WERI-Rb-1 (cell line): ENCODE measurements at places on chromosomes 12 and 14.
A peak's percentile ranks its signal among the peaks of the same experiment; 100 is the strongest.

DNA sequence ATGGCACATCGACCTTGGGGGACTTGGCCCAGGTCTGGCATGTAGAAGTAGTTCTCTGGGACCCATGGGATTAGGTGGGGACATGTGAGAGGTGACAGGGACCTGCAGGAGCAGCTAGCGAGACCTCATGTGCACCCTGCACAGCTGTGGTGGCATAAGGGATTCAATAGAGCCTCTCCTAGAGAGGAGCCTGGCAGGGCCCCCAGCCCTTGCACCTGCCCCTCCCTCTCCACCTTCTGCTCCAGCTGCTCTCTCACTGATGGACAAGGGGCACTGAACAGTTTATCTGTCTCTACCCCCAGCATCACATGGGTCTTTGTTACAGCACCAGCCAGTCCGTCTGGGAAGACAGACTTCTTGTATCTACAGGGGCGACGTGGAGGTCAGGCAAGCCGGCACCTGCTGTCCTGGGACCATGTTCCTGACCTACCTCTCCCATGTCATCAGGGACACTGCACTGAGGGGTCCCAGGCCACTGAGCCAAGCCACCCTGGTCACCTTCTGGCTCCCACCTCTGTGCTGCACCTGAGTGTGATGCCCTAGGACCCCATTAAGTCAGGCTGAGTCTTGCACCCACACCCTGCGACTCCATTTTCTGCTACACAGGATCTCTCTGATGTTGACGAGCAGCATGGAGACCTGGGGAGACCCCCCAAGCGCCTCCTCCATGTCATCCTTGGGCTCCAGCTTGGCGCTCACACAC, 32.6 kb downstream of the DDX11 start:
- peak; percentile 50 for DNase-seq

- no peak for DNase-seq
Observed at GRCh38 chr14:66859063-66859671, 330.1 kb upstream of the GARIN2 start.

DNA sequence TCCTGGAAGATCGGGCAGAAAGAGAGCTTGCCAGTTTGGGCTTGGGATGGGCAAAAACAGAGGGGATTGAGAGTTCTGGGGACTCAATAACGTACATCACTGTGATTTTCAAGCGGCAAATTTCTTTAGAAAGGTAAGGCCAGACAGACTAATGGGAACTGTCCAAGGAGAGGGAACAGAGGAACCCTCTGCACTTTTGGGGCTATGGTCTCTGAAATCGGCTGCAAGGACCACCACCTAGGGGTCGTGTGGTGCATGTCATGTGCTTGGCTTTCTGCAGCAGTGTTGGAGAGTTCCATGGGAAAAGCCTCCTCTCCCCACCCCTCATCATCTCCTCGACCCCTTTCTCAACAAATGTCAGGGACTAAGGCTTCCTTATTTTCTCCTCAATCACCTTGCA, 79.6 kb downstream of the PPM1A start:
- peak; percentile 40 for DNase-seq

DNA sequence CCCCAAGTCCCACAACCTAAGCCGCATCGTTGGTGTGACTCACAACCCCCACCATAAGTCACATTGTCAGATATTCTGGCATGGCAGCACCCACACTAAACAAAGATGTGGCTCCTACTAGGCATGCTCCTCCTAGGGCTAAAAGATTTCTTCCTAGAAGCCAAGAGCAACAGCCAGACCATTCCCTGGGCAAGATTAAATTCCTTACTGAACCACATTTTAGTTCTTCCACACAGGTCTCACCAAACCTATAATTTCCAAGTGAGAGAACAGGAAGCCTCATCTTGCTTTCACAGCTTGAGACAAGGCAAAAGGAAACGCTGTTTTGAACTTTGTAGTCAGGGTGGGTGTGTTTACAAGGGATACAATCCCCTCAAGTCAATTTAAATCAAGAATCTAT, 632.8 kb downstream of the DIO2 start:
- no peak for DNase-seq

DNA sequence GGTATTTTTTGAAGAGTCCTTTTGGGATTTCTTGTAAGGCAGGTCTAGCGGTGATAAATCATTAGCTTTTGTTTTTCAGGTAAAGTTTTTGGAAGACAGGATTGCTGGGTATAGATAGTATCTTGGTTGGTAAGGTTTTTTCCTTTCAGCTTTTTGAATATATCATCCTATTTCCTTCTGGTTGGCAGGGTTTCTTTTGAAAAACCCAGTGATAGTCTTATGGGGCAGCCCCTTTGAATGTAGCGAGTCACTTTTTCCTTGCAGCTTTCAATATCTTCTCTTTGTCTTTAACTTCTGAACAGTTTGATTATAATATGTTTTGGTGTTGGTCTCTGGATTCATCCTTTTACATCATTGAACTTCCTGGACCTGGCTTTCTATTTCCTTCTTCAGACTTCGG, 20.2 kb downstream of the TMX1 start:
- no peak for DNase-seq

GRCh38 chr12:54213079-54213478, 24.3 kb upstream of the SMUG1 start:
- DNase-seq = no peak

DNA sequence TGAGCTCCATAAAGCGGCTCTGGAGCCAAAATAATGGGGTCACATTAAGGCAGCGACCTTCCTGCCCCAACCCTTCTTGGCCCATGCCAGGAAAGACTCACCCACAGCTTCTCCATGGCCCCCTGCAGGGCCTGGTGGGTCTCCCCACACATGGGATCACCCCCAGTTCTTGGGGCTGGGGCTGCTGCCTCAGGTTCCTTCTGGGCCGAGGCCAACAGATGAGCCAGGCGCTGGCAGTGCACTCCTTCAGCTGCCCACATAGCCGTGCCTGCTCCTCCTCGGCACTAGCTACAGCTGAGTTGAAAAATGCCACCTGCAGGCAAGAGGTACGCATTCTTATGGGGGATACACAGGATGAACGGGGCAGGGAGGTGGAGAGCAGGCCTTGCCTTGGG, 14.8 kb upstream of the BLTP3B start:
- no peak for DNase-seq

- no peak for DNase-seq
Observed at GRCh38 chr12:6143303-6143675, 18.8 kb upstream of the VWF start.

DNA sequence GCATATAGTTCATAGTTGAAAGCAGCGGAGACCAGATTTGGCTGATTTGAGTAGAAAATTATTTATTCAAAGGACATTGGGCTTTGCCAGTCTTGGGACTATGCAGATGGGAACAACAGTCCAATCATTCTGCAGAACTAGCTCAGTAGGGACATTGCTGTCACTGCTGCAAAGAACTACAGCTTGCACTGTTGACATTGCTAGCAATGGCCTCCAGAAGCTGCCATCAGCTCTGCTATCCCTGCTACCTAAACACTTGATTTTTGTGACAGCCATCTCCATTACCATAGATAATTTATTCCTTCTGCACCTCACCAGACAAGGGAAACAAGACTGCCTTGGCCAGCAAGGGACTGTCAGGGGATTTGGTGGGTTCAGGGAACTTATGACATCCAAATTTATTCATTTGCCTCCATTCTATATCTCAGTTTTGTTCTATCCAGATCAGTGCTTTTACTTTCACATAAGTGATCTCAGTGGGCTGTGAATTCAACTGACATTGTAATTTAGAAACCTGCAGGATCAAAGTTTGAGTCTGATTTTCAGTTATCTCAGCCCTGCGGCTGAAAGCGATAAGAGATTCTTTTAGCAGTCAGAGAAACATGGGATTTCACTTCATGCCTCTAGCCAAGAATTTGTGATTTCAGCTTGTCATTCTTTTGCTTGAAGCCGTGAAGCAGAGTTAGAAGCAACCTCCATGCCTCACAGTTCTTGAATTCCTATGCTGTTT, 136.7 kb upstream of the FBXO33 start:
- no peak for DNase-seq

GRCh38 chr12:54935235-54935951, 49.2 kb downstream of the TESPA1 start:
- no peak for DNase-seq

- DNase-seq = no peak
Observed at GRCh38 chr14:25150934-25151790, 101.2 kb upstream of the STXBP6 start.

DNA sequence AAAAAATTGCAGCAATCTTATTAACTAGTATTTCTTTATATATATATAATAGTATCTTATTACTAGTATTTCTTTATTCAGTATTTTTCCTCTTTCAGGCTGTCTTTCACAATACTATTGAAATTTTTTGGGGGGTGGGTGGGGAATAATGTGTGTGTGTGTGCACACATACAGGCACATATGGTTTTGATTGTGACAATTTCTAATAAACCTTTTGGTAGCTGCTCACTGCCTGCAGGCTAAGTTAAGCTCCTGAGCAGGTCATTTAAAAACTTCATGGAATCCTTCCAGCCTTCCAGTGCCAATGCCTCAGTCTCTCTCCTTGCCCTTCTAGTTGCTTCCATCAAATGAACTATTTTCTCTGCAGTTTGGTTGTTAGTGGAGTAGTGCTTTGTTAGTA, 490.1 kb downstream of the PCNX1 start:
- DNase-seq = no peak

GRCh38 chr12:19706936-19707335, 267.6 kb downstream of the AEBP2 start:
- no peak for DNase-seq

GRCh38 chr14:43539210-43539609, 967.9 kb downstream of the FSCB start:
- DNase-seq = no peak

DNA sequence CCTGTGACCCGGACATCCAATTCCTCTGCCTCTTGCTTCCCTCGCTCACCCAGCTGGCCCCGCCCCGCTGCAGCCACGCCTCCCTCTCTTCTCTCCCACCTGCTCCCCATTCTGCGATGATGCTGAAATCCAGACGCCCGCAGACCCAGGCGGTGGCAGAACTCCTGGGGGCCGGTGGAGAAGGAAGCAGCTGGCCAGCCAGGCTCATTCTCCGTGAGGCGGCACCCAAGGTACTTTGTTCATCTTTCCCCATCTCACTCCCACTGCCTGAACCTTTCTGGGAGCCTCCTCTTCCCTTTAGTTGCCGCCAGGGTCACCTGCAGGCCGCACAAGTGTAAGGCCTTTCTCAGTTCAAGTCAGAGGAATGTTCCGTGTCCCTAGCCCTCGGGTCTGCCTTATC, 35.7 kb downstream of the FOXN4 start:
- DNase-seq = no peak

DNA sequence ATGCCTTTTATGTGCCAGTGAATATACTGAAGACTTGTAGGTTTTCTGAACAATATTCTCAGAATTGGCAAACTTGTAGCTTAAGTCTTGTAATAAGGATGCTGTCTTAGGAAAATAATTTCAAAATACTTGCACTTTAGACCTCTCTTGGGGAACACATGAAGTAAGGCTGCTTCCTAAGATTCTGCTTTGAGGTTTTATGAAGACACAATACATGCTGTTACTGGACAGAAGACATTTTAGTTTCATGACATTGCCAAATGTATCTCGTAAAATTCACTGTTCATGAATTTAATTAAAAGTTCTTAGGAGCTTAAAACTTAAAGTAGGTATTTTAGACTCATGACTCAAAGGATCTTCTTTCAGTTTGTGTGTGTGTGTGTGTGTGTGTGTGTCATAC, 80.7 kb downstream of the RAD51B start:
- DNase-seq = no peak

DNA sequence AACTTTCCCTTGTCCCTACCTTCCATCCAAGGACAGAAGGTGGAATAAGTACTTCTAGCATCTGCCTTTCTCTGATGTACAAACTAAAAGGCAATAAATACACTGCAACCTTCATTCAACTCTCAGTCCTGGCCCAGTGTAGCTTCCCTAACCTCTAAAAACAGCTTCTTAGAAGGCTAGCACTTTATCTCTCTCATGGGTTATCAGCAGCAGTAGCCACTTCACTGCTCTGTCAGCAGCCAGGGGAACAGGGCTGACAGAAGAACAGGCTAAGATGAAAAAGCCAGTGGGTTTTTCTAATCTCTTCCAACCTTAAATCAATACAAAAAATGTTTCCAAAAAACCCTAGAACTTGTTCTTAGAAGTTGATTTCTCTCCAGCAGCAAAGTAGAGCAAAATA, 13.2 kb downstream of the BAZ2A start:
- no peak for DNase-seq

GRCh38 chr14:105529569-105530284, 3.3 kb downstream of the TMEM121 start:
- DNase-seq = no peak

- DNase-seq = no peak
Observed at GRCh38 chr12:20452496-20453010, 84.2 kb downstream of the PDE3A start.

DNA sequence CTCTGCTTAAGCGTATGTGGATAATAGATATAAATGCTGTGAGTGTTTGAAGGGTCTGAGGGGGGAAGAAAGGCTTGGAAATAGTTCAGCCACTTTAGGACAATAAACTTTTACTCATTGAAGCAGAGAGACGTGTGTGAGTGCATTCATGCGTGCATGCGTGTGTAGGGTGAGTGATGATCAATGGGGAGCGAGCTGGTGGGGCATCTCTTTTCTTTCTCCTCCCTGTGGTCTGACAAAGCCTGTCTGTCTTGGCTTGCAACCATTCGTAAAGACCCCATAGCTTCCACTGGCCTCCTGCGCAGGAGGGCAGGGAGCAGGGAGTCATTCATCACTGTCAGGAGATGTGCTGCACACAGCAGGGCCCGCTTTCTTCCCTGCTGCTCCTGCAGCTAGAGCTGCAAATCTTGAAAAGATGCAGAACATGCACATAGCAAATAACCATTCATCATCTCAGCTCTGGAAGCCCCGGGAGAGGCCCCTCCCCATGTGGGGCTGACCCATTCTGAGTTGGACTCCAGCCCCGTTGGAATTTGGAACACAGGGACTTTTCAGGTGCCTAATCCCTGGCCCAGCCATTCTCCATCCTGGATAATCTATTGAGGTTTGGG, 223.2 kb downstream of the PPM1H start:
- no peak for DNase-seq

GRCh38 chr14:44339231-44339630, 167.9 kb downstream of the FSCB start:
- no peak for DNase-seq

DNA sequence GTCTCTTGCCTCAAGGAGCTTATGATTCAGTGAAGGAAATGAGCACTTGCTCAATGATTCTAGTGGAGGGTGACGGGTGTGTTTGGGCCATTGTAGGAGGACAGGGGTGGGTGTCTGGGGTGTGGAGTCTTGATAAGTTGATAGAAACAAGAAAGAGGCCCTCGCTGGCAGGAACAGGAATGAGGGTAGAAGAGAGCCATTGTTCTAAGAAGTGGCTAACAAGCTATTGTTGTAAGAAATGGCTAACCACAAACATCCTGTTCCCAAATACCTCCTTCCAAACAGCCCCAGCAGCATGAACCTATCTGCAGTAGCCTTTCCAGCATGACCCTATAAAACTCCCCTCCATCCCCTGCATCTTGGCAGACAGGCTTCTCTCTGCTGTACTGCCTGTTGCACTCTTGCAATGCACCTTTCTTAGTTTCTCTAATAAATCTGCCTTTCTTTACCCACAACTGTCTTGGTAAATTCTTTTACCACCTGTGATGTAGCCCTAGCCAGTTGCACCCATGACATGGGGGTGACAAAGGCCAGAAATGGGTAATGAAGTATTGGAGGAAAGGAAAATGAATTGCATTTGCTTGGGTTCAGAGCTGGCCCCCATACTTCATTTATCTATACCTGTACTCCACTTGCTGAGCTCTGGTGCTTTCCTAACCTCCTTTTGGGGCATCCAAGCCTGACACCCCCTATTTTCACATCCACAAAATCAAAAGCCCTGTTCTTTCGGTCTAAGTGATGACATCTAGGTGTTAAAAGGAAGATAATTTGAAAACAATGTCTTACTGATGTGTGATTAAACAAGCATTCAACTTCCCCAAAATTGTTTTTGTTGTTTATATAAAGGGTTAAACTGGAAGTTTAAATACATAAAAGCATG, 389.1 kb downstream of the GRIN2B start:
- DNase-seq = no peak

GRCh38 chr14:42163136-42163535, 556.5 kb downstream of the LRFN5 start:
- DNase-seq = no peak
